ENCODE measurements at places on chromosomes 16 and 17. TPM values are rescaled to one million over a fixed set of nuclear protein-coding genes. Genes with fewer than 3 reads are reported as not detected.
A peak's percentile ranks its signal among the peaks of the same experiment; 100 is the strongest.

KCNG4 gene
- not detected for total RNA-seq

HIC1 gene
- total RNA-seq: 8.8 TPM

GRCh38 chr17:36631022-36631421, 29.6 kb downstream of the MRM1 start:
- H3K27me3 ChIP-seq: peaks cover 27% of the 10 kb centered on the region
- no peaks in the 10 kb centered on the region for H3K36me3 ChIP-seq
- DNase-seq: no peak
- H3K27ac ChIP-seq: no peak overlapping the region
- no peak overlapping the region for H3K4me3 ChIP-seq

GRCh38 chr17:15502369-15503112, 35.1 kb upstream of the CDRT4 start:
- peak overlapping the region; percentile 23 for H3K4me3 ChIP-seq
- H3K27me3 ChIP-seq: no peaks in the 10 kb centered on the region
- peaks cover 8% of the 10 kb centered on the region for H3K4me1 ChIP-seq
- peak overlapping the region; percentile 67 for H3K27ac ChIP-seq
- DNase-seq: no peak

DNA sequence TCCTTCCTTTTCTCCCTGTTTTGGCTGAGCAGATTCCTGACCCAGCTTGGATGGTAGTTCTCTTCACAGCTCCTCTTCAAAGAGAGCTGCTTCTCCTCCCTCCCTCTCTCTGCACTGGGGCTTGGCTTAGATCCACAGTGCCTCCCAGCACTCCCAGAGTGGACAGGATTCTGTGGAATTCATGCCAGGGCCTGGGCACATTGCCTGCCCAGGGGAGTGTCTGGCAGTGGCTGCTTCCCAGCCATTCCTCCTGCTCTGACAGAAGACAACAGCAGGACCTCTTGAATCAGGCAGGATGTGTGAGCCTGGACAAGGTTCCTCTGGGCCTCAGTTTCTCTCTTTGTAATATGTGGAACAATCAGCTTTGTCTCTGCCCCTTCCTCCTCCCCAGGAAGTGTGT, 4.5 kb upstream of the MMP28 start:
- H3K27ac ChIP-seq: peak overlapping the region; percentile 84
- H3K4me1 ChIP-seq: peaks cover 50% of the 10 kb centered on the region
- H3K27me3 ChIP-seq: no peaks in the 10 kb centered on the region
- H3K4me3 ChIP-seq: no peak overlapping the region
- DNase-seq: no peak

GRCh38 chr17:1422885-1423284, 22.9 kb upstream of the YWHAE start:
- peaks cover 29% of the 10 kb centered on the region for H3K4me1 ChIP-seq
- no peak overlapping the region for H3K4me3 ChIP-seq
- no peak for DNase-seq
- H3K27ac ChIP-seq: peak overlapping the region; percentile 91

GRCh38 chr16:85036236-85037049, 8.8 kb downstream of the KIAA0513 start:
- no peak overlapping the region for H3K27ac ChIP-seq
- no peak overlapping the region for H3K4me3 ChIP-seq
- no peak for DNase-seq
- H3K36me3 ChIP-seq: peaks cover 6% of the 10 kb centered on the region
- no peaks in the 10 kb centered on the region for H3K4me1 ChIP-seq
- no peaks in the 10 kb centered on the region for H3K27me3 ChIP-seq

DNA sequence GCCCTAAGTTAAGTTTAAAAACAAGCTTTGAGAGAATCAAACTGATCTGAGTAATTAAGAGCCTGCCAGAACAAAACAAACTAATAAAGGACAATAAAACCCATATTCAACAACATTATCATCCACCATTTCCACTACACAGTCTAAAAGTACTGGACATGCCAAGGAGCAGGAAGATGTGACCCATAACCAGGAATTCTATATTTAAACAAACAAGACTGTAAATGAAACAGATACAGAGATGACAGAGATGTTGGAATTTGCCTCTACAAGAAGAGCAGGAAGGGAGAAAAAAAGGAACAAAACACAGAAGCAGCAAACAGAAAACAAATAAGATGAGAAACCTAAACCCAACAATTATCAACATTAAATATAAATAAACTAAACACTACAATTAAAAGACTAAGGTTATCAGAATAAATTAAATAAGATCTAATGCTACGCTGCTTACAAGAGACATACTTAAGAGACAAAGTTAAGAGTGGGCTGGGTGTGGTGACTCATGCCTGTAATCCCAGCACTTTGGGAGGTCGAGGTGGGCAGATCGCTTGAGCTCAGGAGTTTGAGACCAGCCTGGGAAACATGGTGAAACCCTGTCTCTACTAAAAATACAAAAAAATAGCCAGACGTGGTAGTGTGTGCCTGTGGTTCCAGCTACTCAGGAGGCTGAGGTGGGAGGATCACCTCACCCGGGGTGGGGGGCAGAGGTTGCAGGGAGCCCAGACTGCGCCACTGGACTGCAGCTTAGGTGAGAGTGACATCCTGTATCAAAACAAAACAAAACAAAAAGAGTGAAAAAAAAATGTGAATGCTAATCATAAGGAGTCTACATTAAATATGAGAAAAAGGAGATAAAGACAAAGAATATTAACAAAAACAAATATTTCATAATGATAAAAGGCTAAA, 50.6 kb downstream of the CREBBP start:
- DNase-seq: no peak
- H3K27me3 ChIP-seq: no peaks in the 10 kb centered on the region
- peaks cover 7% of the 10 kb centered on the region for H3K36me3 ChIP-seq
- peak overlapping the region; percentile 52 for H3K27ac ChIP-seq
- peaks cover 65% of the 10 kb centered on the region for H3K4me1 ChIP-seq

- H3K4me3 ChIP-seq: peak overlapping the region; percentile 100
- no peak for DNase-seq
- peak overlapping the region; percentile 98 for H3K27ac ChIP-seq
- H3K36me3 ChIP-seq: peaks cover 20% of the 10 kb centered on the region
- H3K4me1 ChIP-seq: peaks cover 48% of the 10 kb centered on the region
- no peaks in the 10 kb centered on the region for H3K27me3 ChIP-seq
Observed at GRCh38 chr16:67966549-67967182, 1.8 kb downstream of the SLC12A4 start.

DNA sequence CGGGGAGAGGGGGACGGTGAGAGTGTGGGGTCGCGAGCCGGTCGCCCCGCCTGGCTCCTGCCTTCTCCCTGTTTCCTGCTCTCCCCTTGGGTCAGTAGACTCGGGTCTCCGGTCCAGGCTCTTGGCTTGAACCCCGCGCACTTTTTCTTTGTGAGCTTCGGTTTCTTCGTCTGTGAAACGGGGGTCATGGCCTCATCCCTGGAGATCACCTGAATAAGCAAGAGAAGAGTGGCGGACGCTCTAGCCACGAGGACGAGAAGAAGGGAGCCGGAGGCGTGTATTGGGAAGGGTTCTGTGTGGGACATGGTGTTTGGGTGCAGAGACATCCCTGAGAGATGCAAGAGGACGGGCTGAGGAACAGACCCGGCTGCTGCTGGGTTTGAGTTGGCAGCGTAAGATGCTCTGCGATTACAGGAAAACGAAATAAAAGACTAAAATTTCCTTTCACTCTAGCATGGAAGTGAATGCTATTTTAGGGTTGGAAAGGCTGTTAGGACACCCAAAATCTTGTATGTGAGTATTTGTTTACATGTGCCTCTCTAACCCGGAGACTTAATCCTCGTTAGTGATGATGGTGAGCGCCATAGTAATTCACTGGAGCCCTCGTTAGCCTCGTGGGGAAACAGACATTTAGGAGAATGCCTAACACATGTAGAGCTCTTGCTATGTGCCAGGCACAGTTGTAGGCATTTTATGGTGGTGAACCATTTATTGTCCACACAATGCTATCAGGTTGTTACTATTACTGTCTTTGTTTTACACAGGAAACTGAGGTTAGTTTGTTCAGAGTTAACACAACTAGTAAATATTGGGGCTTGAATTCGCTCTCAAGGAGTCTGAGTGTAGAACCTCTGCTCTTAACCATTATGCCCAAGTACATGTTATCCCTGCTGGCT, 646 bp downstream of the KIF22 start:
- peak overlapping the region; percentile 97 for H3K27ac ChIP-seq
- H3K4me1 ChIP-seq: peaks cover 26% of the 10 kb centered on the region

All from chondrocyte (in vitro differentiated cells).